ENCODE measurements at places on chromosomes 12 and 14.

DNA sequence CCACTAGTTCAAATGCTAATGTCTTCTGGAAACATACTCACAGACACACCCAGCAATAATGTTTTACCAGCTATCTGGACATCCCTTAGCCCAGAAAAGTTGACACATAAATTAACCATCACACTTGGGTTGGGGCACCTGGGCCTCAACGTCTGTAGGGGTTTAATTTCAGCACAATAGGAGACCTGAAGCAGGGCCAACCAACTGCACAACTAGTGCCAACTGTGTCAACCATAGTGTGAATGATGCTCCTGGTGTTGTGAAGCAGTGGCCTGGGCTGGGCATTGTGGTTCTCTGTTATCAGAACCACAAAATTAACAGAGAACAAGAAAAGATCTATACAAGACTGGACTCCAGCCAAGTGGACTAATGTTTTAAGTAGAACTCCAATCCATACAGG lies 106.7 kb upstream of the PPM1H start:
- no peak for DNase-seq

DNA sequence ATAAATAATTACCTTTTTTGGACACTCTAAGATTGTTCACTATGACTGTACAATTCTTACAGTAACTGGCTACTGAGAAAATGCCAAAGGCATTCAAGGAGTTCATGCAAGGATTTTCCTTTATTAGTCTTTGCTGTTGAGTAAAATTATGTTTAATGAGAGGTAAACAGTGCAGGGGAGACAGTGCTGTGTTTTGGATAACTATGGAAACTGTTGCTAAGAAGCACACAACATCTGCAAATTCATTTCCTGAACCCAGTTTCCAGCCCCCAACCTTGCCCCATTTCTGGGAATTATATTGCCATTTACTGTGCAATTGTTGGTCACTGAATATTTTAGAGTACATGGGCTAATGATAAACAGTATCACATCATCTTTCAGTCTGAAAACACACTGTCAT lies 1005.8 kb downstream of the TRHDE start:
- DNase-seq: no peak

- DNase-seq: no peak
Measured at GRCh38 chr12:45350861-45351260, 135.0 kb downstream of the ANO6 start.

DNA sequence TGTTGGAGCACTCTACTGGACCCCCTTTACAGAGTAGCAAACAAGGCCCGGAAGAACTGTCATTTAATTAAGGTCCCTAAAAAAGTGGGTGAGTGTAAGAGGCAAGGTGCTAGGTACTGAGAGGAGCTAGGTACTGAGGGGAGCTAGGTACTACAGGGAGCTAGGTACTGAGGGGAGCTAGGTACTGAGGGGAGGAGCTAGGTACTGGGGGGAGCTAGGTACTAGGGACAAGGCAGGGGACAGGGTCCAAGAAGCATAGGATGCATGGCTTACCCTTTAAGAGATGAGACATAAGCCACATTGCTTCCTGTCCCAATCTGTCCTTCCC lies 4.9 kb downstream of the KRT5 start:
- no peak for DNase-seq

GRCh38 chr12:1815814-1816729 lies 4.3 kb upstream of the LRTM2 start:
- no peak for DNase-seq

GRCh38 chr12:14394317-14395073 lies 29.0 kb downstream of the ATF7IP start:
- DNase-seq: no peak

GRCh38 chr12:2492236-2492635 lies 302.5 kb upstream of the FKBP4 start:
- no peak for DNase-seq
